ENCODE measurements at places on chromosomes 2 and 18. TPM values are rescaled to one million over a fixed set of nuclear protein-coding genes. Genes with fewer than 3 reads are reported as not detected.
A peak's percentile ranks its signal among the peaks of the same experiment; 100 is the strongest.

The TUBB8B gene
- 1.7 TPM for total RNA-seq

GRCh38 chr2:120750488-120751210, 15.0 kb downstream of the GLI2 start:
- no peaks in the 10 kb centered on the region for H3K27me3 ChIP-seq
- peak; percentile 77 for DNase-seq
- H3K27ac ChIP-seq = no peak overlapping the region
- no peak overlapping the region for H3K4me3 ChIP-seq
- H3K4me1 ChIP-seq = peaks cover 9% of the 10 kb centered on the region

The ZNF396 gene
- 0.98 TPM for total RNA-seq

The SLC11A1 gene
- 36.6 TPM for total RNA-seq

The CRYBA2 gene
- total RNA-seq = not detected

The PLA2R1 gene
- 24.3 TPM for total RNA-seq

The DPP4 gene
- 15.5 TPM for total RNA-seq

The RGPD5 gene
- 40.0 TPM for total RNA-seq

The ACADL gene
- 10.6 TPM for total RNA-seq

DNA sequence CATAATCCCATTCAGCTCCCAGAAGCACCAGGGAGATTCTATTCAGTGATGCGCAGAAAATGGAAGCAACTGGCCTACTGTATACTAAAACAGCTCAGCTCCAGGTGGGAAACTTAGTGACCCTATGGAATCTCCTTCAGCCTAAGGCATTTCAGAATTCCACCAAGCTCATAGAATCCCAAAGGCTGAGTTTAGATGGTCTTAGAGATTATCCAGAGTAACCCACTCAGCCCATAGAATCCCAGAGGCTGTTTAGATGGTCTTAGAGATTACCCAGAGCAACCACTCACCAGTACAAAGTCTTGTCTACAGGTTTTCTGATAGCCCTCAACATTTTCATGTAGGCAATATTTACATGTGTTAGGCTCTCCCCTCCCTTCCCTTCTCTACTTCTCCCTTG, 232.0 kb upstream of the SLC14A2 start:
- no peak for DNase-seq
- H3K4me3 ChIP-seq = no peak overlapping the region
- H3K4me1 ChIP-seq = peaks cover 9% of the 10 kb centered on the region
- no peak overlapping the region for H3K27ac ChIP-seq

DNA sequence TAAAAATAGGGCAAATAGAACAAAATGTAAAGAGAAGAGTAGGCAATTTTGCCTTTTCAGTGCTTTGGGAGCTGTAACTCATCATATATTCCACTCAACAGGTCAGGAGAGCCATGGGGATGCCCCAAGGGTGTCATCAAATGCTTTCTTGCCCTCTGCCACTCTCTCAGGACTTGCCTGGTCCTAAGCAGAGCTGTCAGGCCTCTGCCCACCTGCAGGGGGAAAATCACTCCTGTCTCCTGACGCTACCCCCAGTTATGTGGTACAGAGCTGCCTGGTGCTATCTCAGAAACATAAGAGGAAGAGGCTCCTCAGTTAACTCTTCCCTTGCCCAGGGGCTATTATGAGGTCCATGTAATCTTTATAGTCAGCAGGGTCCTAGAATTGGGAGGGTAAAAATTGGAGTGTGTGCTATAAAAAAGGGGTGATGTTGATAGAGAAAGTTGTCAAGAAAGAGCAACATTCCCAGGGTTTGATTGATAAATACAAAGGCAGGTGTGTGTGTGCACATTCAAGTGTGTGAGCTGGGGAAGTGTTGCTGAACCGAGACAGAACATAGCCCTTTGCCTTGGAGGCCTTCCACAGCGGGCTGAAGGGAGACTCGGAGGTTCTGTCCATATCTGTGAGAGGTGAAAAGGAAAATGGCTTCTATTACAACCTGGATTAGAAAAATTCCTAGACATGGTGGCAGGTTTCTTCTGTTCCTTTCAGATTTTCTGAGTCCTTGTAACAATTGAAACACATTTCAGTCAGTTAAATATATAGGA, 25.4 kb downstream of the PTPRM start:
- H3K36me3 ChIP-seq = no peaks in the 10 kb centered on the region
- DNase-seq = no peak
- H3K4me1 ChIP-seq = no peaks in the 10 kb centered on the region
- H3K27me3 ChIP-seq = no peaks in the 10 kb centered on the region
- H3K4me3 ChIP-seq = no peak overlapping the region
- no peak overlapping the region for H3K27ac ChIP-seq
